CD4-positive, alpha-beta T cell treated with Interleukin-6 at 100 ng/mL for 8 hours (primary cell): ENCODE measurements at places on chromosomes 3 and 15.
A peak's percentile ranks its signal among the peaks of the same experiment; 100 is the strongest.

DNA sequence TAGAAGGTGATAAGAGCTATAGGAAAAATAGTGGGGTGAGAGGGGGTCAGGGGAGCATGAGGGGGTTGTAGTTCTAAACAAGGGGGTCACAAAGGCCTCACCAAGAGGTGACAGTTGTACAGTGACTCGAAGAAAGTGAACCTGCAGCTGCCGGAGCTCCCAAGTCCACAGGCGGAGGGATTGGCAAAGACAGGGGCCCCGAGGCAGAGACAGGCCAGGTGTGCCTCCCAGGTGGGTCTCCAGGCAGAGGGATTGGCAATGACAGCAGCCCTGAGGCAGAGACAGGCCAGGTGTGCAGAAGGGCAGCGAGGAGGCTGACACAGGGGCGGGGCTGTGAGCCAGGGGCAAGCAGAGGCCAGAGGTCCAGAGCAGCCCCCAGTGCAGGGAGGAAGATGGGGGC, 63.7 kb downstream of the DNAJB8 start:
- no peak for DNase-seq

DNA sequence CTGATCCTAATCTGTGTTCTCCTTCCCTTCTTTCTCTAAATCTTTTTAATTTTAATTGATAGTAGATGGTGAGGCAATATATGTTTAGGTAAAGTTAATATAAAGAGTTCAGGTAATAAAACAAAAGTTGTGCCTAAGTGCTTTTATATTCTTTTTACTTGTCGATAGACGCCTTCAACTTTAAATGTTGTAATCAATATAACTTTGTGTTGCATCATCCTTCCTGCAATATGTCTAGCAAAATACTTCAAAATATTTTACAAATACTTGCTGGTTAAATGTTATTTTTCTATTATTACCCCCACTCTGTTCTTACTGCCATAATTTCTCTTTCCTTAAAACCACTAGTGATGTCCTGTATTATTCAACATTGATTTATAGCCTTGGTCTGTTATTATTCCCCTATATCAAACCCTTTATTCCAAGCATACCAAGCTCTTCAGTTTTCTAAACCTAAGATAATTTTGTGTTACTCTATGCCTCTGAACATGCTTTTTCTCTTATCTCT, 92.4 kb downstream of the NAALADL2 start:
- no peak for DNase-seq

GRCh38 chr3:45687828-45688193, 1.4 kb upstream of the SACM1L start:
- DNase-seq, result no peak

- DNase-seq, result peak; percentile 22
These were observed 684 bp upstream of the RPS27L start for GRCh38 chr15:63157891-63158431.

- DNase-seq, result no peak
These were observed 54.6 kb downstream of the MB21D2 start for GRCh38 chr3:192863091-192863420.
